Daoy (cell line): ENCODE measurements at places on chromosomes 1 and 21. TPM values are rescaled to one million over a fixed set of nuclear protein-coding genes. Genes with fewer than 3 reads are reported as not detected.

The LUZP1 gene
- 24.3 and 30.2 TPM in 2 replicates for total RNA-seq

- DNase-seq, result no peak
These were observed 6.9 kb upstream of the CBR3 start for GRCh38 chr21:36127977-36128376.

DNA sequence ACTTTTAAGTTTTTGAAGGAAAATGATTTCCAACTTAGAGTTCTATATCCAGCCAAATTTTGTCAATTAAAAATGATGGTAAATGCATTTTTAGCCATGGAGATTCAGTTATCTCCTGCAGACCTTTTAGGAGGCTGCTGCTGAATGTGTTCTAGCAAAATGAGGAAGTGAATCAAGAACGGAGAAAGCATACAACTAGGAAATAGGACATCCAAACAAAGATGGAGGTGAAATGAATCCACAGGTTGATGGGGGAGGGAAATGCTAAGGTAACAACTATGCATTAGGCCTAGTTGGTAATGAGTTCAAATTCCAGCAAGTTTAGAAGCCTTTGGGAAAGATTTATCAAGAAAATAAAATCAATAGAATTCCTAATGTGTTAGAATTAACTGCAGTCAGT lies 80.5 kb downstream of the FNBP1L start:
- DNase-seq, result no peak

The TAS1R1 gene
- total RNA-seq, result not detected in 2 replicates

GRCh38 chr1:215056584-215056983 lies 26.0 kb upstream of the KCNK2 start:
- peak; percentile 41 for DNase-seq

GRCh38 chr1:226867461-226868054 lies 2.9 kb upstream of the PSEN2 start:
- DNase-seq, result no peak

- no peak for DNase-seq
These were observed 596 bp downstream of the ITGB2 start for GRCh38 chr21:44919913-44920693.
